Activated naive CD8-positive, alpha-beta T cell treated with anti-CD3 and anti-CD28 coated beads, Interleukin-2, amount 10 ng/mL, durations not matched to agents 7 days and 5 days (primary cell): ENCODE measurements at places on chromosomes 4 and X.
A peak's percentile ranks its signal among the peaks of the same experiment; 100 is the strongest.

GRCh38 chr4:8141935-8142334 lies 16.7 kb downstream of the ABLIM2 start:
- DNase-seq: no peak

GRCh38 chr4:151484396-151485102 lies 75.6 kb downstream of the FHIP1A start:
- no peak for DNase-seq

DNA sequence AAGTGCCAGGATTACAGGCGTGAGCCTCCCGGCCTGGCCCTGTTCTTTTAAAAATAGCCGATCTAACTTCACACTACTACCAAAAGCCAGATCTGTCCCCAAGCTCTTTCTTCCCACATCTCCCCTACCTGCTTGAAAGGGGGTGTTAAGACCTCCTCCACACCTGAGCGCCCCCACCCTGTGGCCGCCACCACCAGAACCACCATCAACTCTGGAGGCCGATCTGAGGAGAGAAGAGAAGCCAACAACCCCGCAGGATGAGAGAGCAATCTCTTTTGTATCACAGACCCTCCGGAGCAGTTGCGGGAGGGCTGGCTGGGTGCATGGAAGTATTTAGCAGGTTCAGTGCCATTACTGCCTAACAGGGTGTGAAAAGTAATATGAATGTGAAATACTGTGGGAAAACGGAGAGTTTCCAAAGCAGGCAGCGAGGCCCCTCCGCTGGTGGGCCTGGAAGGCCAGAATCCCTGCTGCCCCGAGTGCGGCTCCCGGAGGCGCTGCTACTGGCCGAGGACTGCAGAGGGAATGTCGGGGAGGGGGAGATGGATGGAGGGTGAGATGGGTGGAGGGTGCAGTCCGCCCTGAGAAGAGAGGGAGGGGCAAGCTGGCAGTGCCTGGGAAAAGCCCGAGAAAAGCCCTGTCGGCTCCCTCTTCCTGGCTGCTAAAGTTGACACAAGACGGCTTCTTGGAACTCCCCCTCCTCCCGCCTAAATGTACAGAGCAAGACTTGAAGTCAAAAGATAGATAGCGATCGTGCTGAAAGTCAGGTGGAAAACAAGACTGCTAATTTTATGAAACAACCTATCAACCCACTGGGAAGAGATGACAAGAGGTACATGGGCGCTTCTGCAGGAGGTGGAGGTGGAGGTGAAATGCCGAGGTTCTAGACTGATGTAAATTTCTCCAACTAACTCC lies 22.3 kb downstream of the HAND2 start:
- DNase-seq: no peak

- DNase-seq: no peak
Observed at GRCh38 chr4:168480931-168481611, 779 bp upstream of the DDX60L start.

DNA sequence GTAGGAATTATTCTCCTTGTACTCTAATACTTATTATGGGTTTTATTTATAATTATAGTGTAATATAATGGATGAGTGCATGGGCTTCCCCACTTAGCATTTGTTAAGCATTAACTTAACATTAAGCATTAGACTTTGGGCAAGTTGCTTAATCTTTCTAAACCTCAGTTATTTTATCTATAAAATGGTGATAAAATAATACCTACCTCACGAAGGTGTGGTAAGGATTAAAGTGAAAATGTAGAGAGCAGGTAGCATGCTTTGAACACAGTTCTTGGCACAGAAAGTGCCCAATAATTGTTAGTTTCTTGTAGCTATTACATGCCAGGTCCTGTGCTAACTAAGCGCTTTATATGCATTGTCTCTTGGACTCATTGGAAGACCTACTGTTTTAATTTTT lies 2.6 kb downstream of the MSMO1 start:
- DNase-seq: no peak

DNA sequence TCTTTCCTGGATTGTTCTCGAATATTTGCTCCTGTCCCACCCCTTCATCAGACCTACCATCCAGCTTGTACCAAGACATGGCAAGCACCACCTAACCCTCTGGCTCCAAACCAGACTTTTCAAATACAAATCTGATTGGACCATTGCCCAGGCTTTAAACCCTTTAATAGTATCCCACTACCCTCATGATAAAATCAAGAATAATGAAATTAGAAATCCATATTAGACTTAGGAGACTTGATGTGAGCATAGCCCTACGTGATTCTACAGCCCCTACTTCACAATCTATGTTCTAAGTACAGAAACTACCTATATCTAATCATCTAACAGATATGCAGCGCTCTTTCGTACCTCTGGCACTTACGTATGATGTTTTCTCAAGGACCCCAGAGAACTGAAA lies 375.2 kb upstream of the CPEB2 start:
- DNase-seq: no peak

DNA sequence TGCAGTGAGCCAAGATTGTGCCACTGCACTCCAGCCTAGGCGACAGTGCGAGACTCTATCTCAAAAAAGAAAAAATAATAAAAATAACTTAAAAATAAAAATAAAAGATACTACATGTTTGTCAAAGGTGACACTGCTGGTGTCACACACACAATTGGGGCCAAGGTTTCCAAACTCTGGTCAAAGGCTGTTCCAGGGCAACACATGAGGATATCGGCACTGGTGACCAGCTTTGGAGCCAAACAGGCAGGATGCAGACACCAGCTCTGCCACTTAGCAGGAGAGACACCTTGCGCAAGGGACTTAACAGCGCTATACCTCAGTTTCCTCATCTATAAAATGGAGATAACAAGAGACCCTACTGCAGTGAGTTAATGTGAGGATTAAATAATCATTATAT lies 52.3 kb downstream of the CD99L2 start:
- no peak for DNase-seq

- no peak for DNase-seq
Observed at GRCh38 chr4:89353514-89353913, 45.9 kb upstream of the GPRIN3 start.

DNA sequence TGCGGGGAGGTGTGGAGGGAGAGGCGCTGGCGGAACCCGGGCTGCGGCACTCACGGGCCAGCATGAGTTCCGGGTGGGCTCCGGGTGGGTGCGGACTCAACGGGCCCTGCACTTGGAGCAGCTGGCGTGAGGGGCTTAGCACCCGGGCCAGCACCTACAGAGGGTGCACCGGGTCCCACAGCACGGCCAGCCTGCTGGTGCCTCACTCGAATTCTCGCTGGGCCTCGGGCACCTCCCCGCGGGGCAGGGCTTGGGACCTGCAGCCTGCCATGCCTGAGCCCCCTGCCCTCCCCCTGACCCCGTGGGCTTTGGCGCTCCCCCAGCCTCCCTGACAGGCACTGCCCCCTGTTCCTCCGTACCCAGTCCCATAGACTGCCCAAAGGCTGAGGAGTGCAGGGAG lies 10.8 kb upstream of the CAMK2D start:
- no peak for DNase-seq

DNA sequence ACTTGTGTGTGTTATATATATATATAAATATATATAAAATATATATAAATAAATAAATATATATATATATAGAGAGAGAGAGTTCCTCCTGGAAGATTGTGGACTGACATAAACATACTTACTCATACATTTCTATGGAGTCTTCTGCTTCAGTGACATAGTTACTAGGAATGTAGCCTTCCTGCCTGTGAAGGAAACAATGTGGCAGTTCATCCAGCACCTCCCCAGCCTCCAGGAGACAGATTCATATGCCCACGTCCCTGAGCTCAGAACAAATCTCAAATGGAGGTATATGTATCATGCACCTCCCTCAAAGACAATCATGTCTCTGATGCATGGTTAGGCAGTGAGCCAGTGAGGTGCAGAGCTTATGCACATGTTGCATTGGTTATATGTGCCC lies 11.4 kb upstream of the TIMM8A start:
- DNase-seq: no peak

GRCh38 chr4:117378942-117379341 lies 293.6 kb upstream of the TRAM1L1 start:
- DNase-seq: no peak

- DNase-seq: no peak
Observed at GRCh38 chrX:21956783-21957182, 16.3 kb downstream of the SMS start.

DNA sequence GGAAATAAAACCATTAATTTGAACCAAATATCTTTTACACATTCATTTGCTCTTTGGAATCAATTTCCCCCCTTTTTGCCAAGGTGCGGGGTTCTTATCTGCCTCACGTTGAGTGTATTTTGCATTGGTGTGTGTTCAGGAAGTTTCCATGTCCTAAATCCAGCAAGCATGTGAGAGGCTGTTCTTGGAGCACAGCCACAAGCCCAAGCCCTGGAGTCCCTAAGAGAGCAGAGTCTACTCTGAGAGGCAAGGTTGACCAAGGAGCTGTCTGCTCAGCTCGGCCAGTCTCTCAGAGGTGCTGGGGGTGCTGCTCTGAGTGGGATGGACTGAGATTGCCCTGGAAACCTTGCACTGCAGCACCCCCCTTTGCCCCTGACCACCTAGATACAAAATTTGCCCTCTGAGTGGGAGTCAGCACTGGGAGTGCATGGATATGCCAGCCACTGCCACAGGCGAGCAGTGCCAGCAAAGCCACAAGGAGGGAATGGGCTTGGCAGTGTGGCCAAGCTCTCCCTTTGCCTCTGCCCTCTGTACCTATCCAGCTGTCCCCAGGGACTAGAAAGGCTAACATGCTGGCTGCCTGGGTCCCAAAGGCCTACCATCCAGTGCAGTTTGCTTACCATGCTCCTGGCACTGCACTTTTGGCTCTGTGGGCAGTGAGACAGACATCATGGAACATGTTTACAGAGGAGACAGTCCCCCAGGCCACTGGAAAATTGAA lies 20.5 kb upstream of the FAM193A start:
- DNase-seq: no peak

DNA sequence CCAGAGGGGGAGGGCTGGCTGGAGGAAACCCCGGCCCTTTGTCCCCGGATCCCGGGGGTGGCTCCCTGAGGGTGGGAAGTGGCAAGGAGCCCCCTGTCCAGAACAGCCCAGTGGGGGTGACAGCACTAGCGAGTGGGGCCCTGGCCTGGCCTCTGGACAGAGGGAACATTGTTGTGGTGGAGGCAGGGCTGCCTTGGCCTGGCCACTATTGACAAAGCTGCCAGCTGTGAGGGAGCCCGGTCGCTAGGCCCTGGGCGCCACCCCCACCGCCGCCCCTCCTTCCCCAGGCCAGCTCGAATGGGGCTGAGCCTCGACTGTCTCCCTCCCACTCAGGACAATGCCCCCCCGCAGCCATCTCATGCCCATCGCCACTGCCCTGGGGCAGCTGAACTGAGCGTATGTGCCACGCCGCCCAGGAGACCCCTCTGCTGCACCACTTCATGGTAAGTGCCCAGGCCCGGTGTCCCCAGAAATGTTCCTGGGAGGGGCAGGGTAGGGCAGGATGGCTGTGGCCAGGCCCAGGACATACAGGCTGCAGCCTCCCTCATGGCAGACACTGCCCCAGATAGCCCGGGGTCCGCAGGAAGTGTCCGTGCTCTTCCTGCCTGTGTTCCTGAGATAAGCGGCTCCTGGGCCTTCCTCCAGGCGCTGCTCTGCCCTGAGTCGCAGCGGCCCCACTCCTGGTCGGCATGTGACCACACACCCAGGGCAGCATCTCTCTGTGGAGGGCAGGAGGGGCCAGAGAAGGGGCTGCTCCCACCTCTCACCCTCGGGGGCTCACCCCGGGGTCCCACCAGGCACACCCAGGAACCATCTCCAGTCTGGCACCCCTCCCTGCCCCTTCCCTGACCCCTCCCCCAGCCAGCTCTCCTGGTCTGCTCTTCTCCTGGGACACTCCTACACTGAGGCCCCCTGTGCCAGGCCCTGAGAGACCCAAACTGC lies 1.4 kb downstream of the PLXNB3 start:
- DNase-seq: peak; percentile 20
